ENCODE measurements at places on chromosomes 7 and 10.

DNA sequence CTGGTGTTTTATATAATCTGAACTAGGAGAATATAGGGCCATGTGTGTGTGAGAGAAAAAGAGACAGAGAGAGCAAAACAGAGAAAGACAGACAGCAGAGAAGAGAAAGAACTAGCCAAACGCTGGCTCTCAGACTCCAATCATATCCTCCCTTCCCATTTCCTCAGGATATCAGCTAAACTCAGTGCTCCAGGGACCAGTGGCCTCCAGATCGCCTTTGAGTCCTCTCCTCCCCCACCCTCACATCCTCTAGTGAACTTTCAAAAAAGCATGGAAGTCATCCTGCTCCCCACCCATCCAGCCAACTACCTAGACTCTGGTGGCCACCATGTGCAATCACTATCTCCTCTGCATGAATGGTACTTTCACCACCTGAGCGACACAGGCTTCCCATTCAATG is 386.1 kb upstream of the NPVF start:
- no peak for DNase-seq

DNA sequence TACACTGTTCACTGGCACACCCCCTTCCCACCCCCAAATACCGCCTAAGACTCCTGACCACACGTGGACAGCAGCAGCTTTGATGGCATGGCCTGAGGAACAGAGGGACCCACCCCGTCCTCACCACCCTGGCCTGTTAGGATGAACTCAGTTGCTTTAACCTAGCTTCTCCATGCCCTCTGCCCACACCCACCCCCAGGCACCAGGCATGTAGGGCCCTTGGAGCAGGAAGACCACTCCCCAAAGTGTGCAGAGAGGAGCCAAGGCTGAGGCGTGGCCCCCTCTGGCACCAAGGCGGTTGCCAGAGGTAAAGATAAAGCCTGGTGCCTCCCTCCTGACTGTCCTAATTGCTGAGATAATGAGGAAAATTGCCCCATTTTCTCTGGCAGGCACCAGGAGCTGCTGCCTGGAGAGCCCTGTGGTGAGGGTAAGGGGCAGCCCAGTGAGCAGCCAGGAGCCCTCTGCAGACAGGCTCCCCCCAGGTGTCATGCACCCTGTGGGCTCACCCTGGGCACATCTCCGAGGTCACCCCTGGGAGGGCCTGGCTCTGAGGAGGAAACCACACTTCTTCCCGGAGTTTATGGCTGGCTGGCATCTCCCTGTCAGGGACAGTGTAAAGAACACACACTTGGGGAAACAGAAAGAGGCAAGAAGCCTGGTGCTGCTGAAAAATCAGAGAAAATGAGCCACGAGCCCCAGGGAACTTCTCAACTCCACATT is 47.7 kb downstream of the LRRC20 start:
- DNase-seq = no peak

- DNase-seq = no peak
Observed at GRCh38 chr10:43409385-43410109, 561 bp upstream of the HNRNPF start.

GRCh38 chr7:137354396-137354795 is 10.9 kb upstream of the PTN start:
- DNase-seq = no peak

DNA sequence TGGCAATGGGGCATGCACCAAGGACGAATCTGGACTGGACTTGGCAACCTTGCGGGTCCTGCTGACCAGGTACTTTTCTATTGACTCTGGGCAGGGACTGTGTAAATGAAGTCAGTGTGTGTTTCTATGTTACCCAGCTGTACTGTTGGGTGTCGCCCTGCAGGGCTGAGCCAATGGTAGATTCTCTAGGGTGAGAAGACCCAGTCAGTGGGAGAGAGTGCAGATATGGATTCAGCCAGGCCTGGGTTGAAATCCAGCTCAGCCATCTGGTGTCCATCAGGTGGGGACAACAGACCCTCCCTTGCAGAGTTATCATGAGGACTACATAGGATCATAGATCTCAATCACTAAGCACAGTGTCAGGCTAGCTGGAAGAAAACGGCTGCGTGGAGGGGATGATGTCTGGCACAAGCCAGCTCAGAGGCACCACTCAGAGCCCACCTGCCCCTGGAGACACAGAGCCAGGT is 4.9 kb upstream of the PPIF start:
- DNase-seq = no peak

- no peak for DNase-seq
Observed at GRCh38 chr7:2016021-2016631, 216.6 kb downstream of the MAD1L1 start.

- DNase-seq = no peak
Observed at GRCh38 chr7:33099154-33099940, 9.9 kb downstream of the RP9 start.

DNA sequence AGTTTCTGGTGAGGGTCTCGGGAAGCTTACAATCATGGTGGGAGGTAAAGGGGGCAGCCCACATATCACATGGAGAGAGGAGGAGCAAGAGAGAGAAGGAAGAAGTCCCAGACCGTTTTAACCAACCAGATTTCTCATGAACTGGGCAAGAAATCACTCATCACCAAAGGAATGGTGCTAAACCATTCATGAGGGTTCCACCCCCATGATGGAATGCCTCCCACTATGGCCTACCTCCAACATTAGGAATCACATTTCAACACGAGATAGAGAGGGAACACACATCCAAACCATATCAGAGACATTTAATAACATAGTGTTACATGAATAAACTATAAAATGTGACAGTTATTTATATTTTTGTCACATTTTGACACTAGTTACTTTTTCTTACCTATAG is 214.8 kb upstream of the MAGI2 start:
- DNase-seq = no peak

DNA sequence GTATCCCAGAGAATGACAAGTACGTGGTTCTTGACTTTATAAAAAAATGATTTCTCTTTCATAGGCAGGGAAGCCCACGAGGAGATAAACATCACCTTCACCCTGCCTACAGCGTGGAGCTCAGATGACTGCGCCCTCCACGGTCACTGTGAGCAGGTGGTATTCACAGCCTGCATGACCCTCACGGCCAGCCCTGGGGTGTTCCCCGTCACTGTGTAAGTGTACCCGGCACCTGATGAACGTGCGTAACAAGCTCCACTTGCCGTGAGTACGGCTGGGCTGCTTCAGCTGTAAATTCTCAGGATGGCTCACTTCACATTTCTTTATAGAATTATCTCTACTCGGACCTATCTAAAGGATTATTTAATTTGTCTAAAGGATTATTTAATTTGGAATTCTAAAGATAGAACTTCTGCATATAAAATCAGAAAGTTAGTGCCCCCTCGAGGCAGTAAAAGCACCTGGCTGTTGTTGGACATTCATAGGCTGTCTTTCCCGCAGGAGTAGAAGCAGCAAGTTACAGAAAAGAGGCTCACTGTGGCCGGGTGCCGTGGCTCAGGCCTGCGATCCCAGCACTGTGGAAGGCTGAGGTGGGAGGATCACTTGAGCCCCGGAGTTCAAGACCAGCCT is 27.6 kb downstream of the TMEM248 start:
- DNase-seq = no peak
